ENCODE measurements at places on chromosomes 12 and 14. TPM values are rescaled to one million over a fixed set of nuclear protein-coding genes. Genes with fewer than 3 reads are reported as not detected.

DNA sequence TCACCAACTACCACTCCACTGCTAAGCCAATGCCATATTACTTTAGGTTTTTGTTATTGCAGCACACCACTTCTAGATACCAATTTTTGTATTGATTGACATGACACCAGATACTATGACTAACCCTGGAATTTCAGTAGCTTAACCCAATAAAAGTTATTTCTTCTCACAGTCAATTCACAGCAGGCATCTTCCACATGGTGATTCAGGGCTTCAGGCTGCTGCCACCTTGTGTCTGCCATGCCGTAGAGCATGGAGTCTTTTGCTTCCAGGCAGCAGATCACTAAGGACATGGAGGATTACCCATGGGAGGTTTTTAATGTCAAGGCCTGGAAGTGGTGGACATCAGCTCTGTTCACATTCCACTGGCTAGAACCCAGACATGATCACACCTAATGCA is 56.4 kb upstream of the LTA4H start:
- no peaks in the 10 kb centered on the region for H3K36me3 ChIP-seq
- no peaks in the 10 kb centered on the region for H3K27me3 ChIP-seq
- no peak for DNase-seq
- no peak overlapping the region for H3K27ac ChIP-seq

DNA sequence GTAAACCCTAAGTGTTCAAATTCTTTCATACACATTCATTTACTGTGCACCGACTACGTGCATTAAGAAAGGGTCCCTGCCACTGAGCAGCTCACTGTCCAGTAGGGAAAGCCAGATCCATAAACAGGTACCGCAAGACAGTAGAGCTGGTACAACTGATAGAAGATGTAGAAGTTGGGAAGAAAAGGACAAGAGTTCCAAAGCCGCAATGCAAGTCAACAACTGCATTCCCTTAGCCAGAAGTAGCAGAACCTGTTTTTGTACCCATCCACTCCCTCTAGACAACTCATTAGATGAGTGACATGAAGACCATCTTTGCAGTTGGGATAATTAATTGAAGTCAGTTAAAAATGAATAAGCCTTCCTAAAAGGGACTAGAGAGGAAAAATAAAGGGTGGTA is 1.3 kb downstream of the SENP1 start:
- peaks cover 10% of the 10 kb centered on the region for H3K4me1 ChIP-seq
- H3K27ac ChIP-seq: no peak overlapping the region
- no peaks in the 10 kb centered on the region for H3K27me3 ChIP-seq
- H3K4me3 ChIP-seq: peak overlapping the region; percentile 85

The TMEM63C gene
- polyA plus RNA-seq: 0.25 TPM

DNA sequence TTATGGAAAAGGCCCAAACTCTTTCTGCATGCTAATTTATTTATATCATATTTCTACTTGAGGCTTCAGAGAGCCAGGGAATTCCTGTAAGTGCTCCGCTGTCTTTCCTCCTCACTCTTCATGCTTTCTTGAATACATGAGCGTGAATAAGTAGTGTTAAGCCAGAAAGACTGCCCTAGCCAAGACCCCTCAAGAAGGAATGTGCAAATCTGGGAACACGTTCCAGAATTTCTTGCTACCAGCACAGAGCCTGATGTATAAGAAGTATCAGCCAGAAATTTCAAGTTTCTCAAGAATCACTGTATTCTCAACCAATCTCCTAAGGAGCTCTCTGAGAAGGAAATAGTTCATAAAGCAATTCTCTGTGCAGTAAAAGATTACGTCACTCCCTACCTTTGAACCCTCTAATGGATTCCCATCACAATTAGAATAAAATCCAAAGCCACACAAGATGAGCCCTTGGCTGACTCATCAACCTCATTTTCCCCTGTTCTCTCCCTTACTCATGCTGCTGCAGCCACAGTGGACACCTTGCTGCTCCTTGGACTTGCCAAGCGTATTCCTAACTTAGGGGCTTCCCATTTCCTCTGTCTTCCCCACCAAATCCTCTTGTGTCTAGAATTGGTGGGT is 6.9 kb upstream of the TSPAN8 start:
- no peak for DNase-seq
- H3K27me3 ChIP-seq: no peaks in the 10 kb centered on the region
- H3K4me1 ChIP-seq: peaks cover 5% of the 10 kb centered on the region
- no peaks in the 10 kb centered on the region for H3K36me3 ChIP-seq
- no peak overlapping the region for H3K4me3 ChIP-seq

The PDE6H gene
- not detected for polyA plus RNA-seq

DNA sequence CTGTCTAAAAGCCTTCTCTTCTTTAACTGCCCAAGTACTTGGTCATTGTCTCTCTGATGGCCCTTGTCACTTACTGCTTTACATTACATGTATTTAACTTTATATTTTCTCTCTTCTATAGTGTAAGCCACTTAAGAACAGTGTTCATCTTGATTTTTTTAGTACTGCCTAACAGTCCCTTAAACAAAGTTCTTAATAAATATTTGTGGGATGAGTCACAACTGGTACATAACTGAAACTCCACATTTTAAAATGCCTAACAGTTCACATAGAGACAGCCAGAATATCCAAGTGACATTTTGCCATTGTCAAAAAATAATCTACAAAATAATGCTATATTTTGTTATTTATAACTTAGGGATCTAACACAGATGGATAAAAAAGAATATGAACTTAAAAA is 146.6 kb downstream of the STXBP6 start:
- H3K27me3 ChIP-seq: no peaks in the 10 kb centered on the region
- H3K36me3 ChIP-seq: no peaks in the 10 kb centered on the region
- DNase-seq: no peak
- H3K27ac ChIP-seq: no peak overlapping the region

The POTEM gene
- polyA plus RNA-seq: 0.25 TPM

The CHFR gene
- 31.6 TPM for polyA plus RNA-seq

- peak overlapping the region; percentile 97 for H3K4me3 ChIP-seq
- H3K4me1 ChIP-seq: 0 out of 2 replicates have a peak, but pooled peaks cover 5% of the 10 kb centered on the region
- peak; percentile 69 for DNase-seq
- no peaks in the 10 kb centered on the region for H3K27me3 ChIP-seq
Observed at GRCh38 chr14:23550812-23551265, 726 bp downstream of the ZFHX2 start.

DNA sequence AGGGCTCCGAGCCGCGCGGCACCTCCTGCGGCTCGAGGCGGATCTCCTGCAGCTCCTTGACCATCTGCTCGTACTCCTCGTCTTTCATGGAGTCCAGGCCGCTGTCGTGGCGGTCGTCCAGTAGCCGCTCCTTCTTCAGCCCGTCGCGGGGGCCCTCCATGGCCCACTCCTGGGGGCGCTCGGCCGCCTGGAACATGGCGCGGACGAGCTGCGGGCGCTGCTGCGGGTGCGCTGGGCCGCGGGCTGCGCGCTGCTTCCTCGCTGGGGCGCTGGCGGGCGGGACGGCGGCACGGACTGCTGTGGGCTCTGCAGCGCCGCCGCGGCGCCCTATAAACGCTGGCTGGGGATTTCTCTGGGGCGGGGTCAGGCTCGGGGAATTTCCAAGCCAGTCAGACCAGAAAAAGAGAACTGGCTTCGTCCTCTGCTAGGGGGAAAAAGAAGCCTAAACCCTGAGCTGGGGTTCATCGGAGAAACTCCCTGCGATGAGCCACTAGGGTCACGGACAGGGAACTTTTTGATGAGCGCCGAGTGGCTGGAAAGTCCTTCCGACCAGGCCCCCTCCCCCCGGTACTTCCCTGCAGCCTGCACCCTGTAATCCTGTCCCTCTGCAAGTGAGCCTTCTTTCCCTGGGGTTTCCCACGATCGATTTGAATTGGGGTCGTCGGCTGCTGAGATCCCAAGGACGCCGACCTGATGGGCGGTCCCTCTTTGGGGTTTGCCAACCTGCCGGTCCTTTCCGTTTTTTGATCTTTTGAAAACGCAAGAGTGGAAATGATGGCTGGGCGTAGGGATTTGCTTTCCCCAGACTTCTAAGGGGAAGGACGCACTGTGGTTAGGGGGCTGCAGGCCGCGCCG is at the start of gene NFKBIA:
NFKBIA (minus strand) TSS at position 301 of the 855 bp plus-strand sequence; CDS start at position 196, 105 bp downstream.
- H3K27ac ChIP-seq: peak within 1 kb of the TSS; percentile 92
- H3K36me3 ChIP-seq: peaks cover 31% of the 10 kb centered on the region
- DNase-seq: peak; percentile 87
- peaks cover 25% of the 10 kb centered on the region for H3K4me1 ChIP-seq
- no peaks in the 10 kb centered on the region for H3K27me3 ChIP-seq
- H3K4me3 ChIP-seq: peak within 1 kb of the TSS; percentile 85

DNA sequence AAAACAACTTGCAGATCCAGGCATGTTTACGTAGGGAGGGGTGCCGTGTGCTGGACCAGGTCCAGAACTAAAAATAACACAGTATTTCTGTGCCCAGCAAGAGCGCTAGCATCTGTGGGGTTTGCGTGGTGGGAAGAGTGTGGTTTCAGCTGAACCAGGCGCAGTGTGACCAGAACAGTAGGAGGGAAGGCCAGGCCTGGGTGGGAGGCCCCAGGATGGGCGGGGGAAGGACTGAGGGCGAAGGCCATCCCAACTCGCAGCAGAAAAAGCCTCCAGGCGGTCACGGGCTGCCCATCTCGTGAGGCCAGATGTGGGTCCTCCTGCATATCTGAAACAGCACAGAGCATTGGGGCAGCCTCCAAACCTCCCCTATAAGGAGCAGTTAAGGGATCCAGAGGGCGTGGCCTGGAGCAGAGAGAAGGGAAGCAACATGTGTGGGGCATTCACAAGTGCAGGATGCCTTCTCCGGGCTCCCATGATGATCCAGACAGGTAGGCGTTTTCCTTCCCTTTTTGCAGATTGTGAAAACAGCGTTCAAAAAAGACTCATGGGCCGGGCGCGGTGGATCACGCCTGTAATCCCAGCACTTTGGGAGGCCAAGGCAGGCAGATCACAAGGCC is 17.8 kb upstream of the CD9 start:
- H3K4me1 ChIP-seq: peaks cover 10% of the 10 kb centered on the region
- H3K27me3 ChIP-seq: no peaks in the 10 kb centered on the region
- no peak overlapping the region for H3K27ac ChIP-seq
- DNase-seq: peak; percentile 87
- H3K36me3 ChIP-seq: no peaks in the 10 kb centered on the region
- H3K4me3 ChIP-seq: no peak overlapping the region

DNA sequence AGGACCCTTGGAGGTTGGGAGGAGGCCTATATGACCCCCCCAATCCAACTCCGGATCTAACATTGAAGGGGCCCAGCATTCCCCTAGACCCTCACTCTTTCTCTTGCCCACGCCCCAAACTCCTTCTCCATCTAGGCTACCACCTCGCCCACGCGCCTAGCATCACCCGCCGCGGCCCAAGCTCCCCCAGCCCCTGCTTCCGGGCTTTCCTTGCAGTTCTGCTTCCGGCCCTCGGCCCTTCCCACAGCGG is 445 bp downstream of the CERS5 start:
- H3K36me3 ChIP-seq: no peaks in the 10 kb centered on the region
- no peak for DNase-seq
- H3K4me1 ChIP-seq: no peaks in the 10 kb centered on the region

The ATF1 gene
- polyA plus RNA-seq: 25.0 TPM

The CLBA1 gene
- polyA plus RNA-seq: 18.5 TPM

The ACOT6 gene
- not detected for polyA plus RNA-seq

DNA sequence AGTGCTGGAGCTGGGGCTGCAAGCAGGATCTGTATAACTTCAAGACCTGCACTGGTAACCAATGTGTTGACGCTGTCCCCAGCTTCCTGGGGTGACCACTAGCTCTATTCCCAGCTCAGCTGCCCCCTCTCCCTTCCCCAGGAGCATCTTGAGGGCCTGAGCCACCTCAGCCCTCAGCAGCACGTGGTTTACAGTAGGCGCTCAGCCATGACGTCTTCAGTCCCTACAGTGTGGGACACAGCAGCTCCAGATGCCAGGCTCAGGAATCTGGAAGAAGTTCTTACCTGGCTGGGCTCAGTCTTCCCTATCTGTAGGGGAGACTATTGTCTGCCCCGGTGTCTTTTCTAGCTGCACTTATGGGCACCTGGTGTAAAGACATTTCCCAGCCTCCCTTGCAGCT is 8.6 kb downstream of the SDS start:
- H3K27me3 ChIP-seq: no peaks in the 10 kb centered on the region
- no peaks in the 10 kb centered on the region for H3K4me1 ChIP-seq
- H3K27ac ChIP-seq: no peak overlapping the region

DNA sequence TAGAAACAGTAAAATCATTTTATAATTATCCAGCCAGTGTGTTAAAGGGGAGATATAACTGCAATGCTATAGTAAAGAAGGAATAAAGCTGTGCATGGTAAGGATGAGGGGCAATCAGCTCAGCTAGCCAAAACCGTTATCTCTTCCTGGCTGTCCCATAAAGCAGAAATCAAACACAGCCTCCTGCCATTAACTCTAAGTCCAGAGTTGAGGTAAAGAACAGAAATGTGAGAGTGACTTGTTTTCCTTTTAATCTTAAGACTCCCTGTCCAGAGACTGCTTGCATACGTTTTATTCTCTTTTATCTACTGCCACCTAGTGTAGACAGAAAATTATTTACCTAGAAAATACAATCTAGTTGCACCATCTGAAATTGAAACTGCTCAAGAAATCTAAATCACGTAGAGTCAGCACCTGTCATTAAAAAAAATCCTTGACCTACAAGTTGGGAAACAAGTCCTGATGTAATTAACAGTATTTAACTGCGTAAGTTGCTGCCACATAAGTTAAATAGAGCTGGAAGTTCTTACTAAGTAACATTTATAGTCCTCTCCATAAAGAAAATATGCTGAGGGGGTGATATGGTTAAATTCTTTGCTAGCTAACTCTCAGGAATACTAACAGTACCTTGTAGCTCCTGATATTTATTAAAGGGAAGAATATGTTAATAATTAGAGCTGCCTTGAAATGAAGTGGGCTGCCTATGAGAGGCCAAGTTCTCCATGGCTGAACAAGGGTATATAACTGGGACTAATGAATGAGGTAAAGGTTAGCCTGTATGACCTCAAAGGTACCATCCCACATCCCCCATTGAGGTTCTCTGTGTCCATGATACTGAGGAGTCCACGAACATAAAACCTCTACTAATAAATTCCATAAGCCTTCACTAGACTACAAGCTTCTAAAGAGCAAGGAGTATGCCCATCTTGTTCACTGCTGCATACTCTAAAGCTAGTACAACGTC is 62.7 kb downstream of the GALNT4 start:
- H3K4me1 ChIP-seq: peaks cover 11% of the 10 kb centered on the region
- H3K27ac ChIP-seq: peak overlapping the region; percentile 64
- DNase-seq: peak; percentile 36
- H3K4me3 ChIP-seq: no peak overlapping the region

The DYNC1H1 gene
- 110 TPM for polyA plus RNA-seq

The DTX1 gene
- 0.72 TPM for polyA plus RNA-seq

DNA sequence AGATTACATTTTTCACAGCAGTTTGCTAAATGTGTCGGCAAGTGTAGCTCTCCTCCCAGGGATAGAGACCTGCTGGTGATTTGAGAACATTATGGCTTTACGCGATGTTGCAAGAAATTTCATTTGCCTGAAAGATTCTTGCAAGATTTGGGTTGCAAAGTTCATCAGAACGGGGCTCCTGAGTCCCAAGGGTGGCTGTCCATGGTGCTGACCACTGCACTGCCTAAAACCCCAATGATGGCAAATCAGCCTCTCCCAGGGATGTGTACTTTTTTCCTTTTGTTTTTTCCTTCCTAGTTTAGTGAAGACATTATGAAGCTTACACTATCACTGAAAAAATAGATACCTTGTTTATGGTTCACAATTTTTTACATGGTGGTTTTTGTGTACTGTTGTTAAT is 85.4 kb downstream of the WSCD2 start:
- no peaks in the 10 kb centered on the region for H3K36me3 ChIP-seq
- H3K27ac ChIP-seq: no peak overlapping the region
- H3K4me1 ChIP-seq: peaks cover 34% of the 10 kb centered on the region
- H3K4me3 ChIP-seq: no peak overlapping the region

GRCh38 chr14:35296545-35296944 is 4.4 kb downstream of the PSMA6 start:
- H3K4me1 ChIP-seq: no peaks in the 10 kb centered on the region
- no peak overlapping the region for H3K4me3 ChIP-seq
- no peaks in the 10 kb centered on the region for H3K27me3 ChIP-seq
- DNase-seq: no peak
- H3K36me3 ChIP-seq: 0 out of 2 replicates have a peak, but pooled peaks cover 2% of the 10 kb centered on the region

The AP5M1 gene
- polyA plus RNA-seq: 20.4 TPM

The PLBD1 gene
- polyA plus RNA-seq: 0.10 TPM
